ENCODE measurements at places on chromosomes 16 and 17.

DNA sequence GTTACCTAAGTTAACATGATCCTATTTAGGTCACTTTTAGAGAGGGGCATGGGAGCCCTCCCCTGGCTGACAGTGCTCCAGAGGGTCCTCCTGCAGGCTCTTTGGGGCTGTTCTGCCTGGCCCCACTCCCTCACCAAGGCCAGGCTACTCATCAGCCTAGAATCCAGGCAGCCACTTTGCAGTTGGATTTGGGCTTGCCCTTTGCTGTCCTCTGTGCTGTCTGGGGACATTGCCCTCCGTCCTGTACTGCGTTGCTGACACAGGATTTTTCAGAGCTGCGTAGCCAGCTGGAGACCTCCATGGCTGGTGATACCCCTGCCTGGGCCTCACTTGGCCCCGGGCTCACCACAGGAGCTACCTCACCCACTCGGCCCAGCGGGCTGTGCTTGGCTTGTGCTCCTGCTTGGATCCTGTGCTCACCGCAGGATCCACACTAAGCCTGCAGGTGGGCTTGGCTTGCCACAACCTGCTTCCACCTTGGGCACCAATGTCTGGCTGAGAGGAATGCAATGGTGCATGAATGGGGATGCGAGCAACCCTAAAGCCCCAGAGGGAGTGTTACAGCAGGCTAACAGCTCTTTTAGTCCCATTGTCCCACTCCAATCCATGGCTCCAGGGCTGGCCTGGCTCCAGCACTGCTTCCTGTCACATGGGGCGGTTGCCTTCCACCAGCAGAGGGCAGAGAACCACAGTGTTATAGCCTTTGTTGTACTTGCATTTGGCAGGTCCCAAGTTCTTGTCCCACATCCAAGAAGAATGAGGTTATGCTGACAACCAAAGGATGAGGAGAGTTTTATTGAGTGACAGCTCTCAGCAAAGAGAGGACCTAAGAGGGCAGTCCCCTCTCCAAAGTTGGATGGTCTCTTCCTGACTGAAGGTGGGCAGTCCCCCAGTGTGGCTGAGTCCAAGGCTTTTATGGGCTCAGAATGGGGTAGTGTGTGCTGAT lies 21.5 kb downstream of the CCL4 start:
- H3K4me1 ChIP-seq: no peaks in the 10 kb centered on the region
- H3K36me3 ChIP-seq: no peaks in the 10 kb centered on the region
- H3K27me3 ChIP-seq: peaks cover 27% of the 10 kb centered on the region
- no peak overlapping the region for H3K27ac ChIP-seq
- DNase-seq: no peak

GRCh38 chr17:75825149-75825552 lies 19.1 kb downstream of the UNC13D start:
- no peak overlapping the region for H3K4me3 ChIP-seq
- H3K4me1 ChIP-seq: peaks cover 47% of the 10 kb centered on the region
- H3K36me3 ChIP-seq: peaks cover 60% of the 10 kb centered on the region
- DNase-seq: no peak

- H3K4me3 ChIP-seq: peak overlapping the region; percentile 55
- H3K27ac ChIP-seq: peak overlapping the region; percentile 68
- DNase-seq: no peak
- H3K27me3 ChIP-seq: no peaks in the 10 kb centered on the region
- H3K36me3 ChIP-seq: no peaks in the 10 kb centered on the region
These were observed 7.7 kb downstream of the IGSF6 start for GRCh38 chr16:21644674-21645073.

- H3K4me1 ChIP-seq: no peaks in the 10 kb centered on the region
- H3K27me3 ChIP-seq: peaks cover 34% of the 10 kb centered on the region
- no peaks in the 10 kb centered on the region for H3K36me3 ChIP-seq
- H3K4me3 ChIP-seq: no peak overlapping the region
- no peak for DNase-seq
These were observed 171.7 kb downstream of the C16orf95 start for GRCh38 chr16:87145181-87146176.

- no peaks in the 10 kb centered on the region for H3K4me1 ChIP-seq
- no peaks in the 10 kb centered on the region for H3K27me3 ChIP-seq
- no peak overlapping the region for H3K4me3 ChIP-seq
- no peak for DNase-seq
These were observed 21.8 kb upstream of the RASD1 start for GRCh38 chr17:17518014-17518413.

DNA sequence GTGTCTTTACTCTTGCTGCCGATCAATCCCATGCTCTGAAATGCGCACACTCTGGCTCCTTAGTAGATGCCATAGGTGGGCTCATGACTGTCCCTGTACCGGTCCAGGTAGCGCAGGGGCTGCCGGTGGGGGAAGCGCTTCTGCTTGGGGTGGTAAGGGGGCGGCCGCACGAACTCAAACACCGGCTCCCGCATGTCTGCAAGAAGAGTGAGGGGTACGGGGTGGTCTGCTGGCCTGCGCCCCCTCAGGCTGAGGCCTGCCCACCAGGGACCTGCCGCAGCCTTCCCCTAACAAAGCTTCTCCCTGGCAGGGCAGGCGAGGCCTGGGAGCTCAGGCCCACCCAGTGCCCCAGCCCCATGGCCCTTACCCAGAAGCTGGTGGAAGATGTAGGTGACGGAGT lies 2.0 kb upstream of the TRIM65 start:
- H3K36me3 ChIP-seq: peaks cover 50% of the 10 kb centered on the region
- H3K27ac ChIP-seq: no peak overlapping the region

GRCh38 chr17:11928436-11928835 lies 68.8 kb downstream of the ZNF18 start:
- H3K36me3 ChIP-seq: no peaks in the 10 kb centered on the region
- no peak for DNase-seq
- H3K4me1 ChIP-seq: peaks cover 3% of the 10 kb centered on the region
- no peak overlapping the region for H3K4me3 ChIP-seq
- H3K27ac ChIP-seq: no peak overlapping the region

DNA sequence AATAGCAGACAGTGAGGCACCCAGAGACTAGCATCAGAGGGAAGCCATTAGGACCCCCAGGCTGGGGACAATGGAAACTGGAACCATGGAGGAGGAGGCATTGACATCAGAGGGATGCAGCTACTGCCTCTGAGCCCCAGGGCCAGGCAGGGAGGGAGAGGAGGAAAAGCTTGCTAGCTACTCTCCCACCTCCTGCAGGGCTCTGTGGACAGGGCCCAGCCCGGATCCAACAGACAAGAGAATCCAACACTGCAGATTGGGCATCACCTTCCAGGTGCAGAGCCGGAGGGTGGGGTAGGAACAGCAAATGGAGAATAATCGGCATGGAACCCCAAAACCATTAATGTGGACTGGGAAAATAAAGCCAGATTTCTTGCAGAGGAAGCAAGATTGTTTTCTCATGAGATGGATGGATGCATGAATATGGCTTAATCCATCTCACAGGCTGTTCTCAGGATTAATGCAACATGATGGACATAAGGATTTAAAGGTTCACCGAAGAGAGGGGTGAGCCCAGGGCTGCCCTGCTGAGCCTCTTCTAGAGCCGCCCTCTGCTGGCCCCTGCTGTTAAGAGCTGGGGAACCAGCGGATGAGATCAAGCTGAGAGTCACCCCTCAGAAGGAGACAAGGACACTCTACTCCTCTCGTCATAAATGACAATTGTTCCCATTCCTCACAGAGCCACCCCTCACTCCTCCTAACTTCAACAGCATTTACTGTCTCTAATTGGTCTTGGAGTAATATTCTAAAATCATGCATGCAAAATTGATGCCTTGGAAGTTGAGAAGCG lies 48.8 kb downstream of the DNAH3 start:
- no peaks in the 10 kb centered on the region for H3K4me1 ChIP-seq
- no peaks in the 10 kb centered on the region for H3K27me3 ChIP-seq
- H3K4me3 ChIP-seq: no peak overlapping the region
- no peaks in the 10 kb centered on the region for H3K36me3 ChIP-seq
- H3K27ac ChIP-seq: no peak overlapping the region

DNA sequence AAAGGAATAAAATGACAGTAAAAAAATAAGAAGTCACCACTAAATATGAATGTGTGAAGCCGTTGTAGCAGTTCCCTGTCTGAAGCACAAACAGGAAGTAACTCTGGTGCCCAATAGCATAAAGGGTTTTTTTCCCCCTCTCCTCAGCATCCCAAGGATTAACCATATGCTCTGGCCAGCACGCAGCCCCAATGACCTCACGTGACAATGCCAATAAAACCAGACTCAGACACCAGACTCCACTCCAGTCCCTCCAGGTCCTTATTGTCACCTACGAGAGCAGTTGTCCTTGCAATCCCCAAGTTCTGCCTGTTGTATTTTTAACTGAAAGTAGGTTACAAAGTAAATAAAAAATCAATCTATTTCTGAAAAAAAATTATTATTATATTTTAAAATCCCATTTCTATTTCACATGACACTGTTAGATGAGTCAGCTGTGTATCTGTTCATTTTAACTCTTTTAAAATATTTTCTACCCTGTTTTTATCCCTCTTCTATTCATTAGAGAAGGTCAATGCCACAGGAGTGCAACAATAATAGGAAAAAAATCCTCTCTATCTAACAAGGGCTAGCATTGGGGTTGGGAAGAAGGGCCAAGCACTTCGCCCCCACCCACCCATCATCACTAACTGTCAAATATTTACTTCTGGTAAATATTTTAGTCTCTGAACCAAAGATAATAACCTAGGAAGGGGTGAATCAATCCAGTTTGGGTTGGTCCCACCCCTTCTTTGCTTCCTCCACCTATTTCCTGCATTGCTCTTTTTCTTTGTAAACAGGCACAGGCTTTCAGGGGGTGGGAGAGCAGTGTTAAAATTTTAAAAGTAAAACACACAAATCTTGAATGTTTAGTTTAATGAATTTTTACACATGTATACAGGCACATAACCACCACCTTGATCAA lies 6.6 kb downstream of the PRAC1 start:
- H3K4me1 ChIP-seq: peaks cover 14% of the 10 kb centered on the region
- H3K36me3 ChIP-seq: no peaks in the 10 kb centered on the region
- peaks cover 100% of the 10 kb centered on the region for H3K27me3 ChIP-seq
- DNase-seq: no peak
- no peak overlapping the region for H3K4me3 ChIP-seq

GRCh38 chr16:88902744-88903143 lies 36.3 kb upstream of the PABPN1L start:
- peaks cover 37% of the 10 kb centered on the region for H3K4me1 ChIP-seq
- H3K27me3 ChIP-seq: peaks cover 5% of the 10 kb centered on the region
- peaks cover 28% of the 10 kb centered on the region for H3K36me3 ChIP-seq
- H3K4me3 ChIP-seq: no peak overlapping the region
- H3K27ac ChIP-seq: no peak overlapping the region
- DNase-seq: no peak

DNA sequence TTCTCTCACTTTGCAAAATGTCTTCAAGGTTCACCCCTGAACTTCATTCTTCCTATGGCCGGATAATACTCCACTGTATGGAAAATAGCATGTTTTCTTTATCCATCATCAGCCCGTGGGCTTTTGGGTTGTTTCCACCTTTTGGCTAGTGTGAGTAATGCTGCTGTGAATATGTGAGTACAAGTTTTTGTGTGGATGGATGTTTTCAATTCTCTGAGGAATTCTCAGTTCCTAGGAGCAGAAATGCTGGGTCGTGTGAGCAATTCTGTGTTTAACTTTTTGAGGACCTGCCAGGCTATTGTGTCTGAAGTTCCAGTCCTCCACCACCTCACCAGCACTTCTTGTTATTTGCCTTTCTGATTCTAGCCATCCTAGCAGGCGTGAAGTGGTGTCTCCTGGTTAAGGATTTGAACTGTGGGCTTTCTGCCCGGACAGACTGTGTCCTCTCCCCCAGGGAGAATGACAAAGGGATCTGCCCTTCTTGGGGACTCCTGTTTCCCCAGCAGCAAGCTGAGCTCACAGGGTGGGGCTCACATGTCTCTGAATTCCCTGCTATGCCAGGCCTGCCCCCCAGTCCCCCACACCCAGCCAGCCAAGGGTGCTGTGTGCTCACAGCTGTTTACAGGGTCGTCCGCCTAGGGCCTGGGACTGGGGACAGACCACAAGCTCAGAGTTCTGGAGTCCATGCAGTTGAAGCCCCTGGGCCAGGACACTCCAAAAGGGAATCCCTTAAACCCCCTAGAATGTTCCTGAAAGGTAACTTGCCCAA lies 92.2 kb upstream of the CIBAR2 start:
- H3K4me3 ChIP-seq: no peak overlapping the region
- H3K27me3 ChIP-seq: no peaks in the 10 kb centered on the region
- peaks cover 83% of the 10 kb centered on the region for H3K4me1 ChIP-seq
- no peak for DNase-seq

GRCh38 chr16:57680842-57681375 lies 12.8 kb downstream of the ADGRG3 start:
- no peaks in the 10 kb centered on the region for H3K27me3 ChIP-seq
- no peak overlapping the region for H3K27ac ChIP-seq
- no peaks in the 10 kb centered on the region for H3K36me3 ChIP-seq
- no peak overlapping the region for H3K4me3 ChIP-seq
- peaks cover 15% of the 10 kb centered on the region for H3K4me1 ChIP-seq
- no peak for DNase-seq

DNA sequence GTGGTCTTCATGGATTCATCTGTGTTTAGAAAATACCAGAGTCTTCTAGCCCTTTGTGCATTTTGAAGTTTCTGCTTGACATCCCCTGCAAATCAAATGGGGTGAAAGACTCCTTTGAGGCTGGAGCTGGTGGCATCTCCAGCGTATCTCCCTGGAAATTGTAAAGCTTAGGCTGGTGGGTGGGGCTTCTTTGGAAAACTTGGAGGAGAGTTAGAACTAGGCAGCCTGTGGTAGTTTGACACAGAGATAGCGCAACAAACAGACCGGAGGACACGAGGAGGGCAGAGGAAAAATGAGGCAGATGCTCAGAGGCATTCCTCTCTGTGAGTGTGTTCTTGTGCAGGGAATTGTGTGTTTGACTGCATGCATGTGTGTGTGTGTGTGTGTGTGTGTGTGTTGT lies 116.3 kb downstream of the IRX5 start:
- no peaks in the 10 kb centered on the region for H3K36me3 ChIP-seq
- H3K4me1 ChIP-seq: no peaks in the 10 kb centered on the region
- no peak for DNase-seq
- H3K27ac ChIP-seq: no peak overlapping the region
- peaks cover 29% of the 10 kb centered on the region for H3K27me3 ChIP-seq

GRCh38 chr17:2749784-2750181 lies 331 bp upstream of the CCDC92B start:
- H3K27ac ChIP-seq: no peak overlapping the region
- no peaks in the 10 kb centered on the region for H3K36me3 ChIP-seq
- H3K4me3 ChIP-seq: peak overlapping the region; percentile 49
- peaks cover 12% of the 10 kb centered on the region for H3K4me1 ChIP-seq
- DNase-seq: peak; percentile 67
- H3K27me3 ChIP-seq: peaks cover 100% of the 10 kb centered on the region

- H3K4me1 ChIP-seq: peaks cover 65% of the 10 kb centered on the region
- no peak for DNase-seq
- H3K27me3 ChIP-seq: no peaks in the 10 kb centered on the region
- peaks cover 43% of the 10 kb centered on the region for H3K36me3 ChIP-seq
- no peak overlapping the region for H3K4me3 ChIP-seq
These were observed 5.7 kb downstream of the GOSR2 start for GRCh38 chr17:46928467-46929261.
